Left colon (tissue), 2 donors: ENCODE measurements at places on chromosomes 6 and 20. TPM values are rescaled to one million over a fixed set of nuclear protein-coding genes. Genes with fewer than 3 reads are reported as not detected.

Gene MEP1A
- total RNA-seq = 412 TPM

Gene TUBB1
- total RNA-seq = not detected

Gene LZTS3
- 5.5 TPM for total RNA-seq

GRCh38 chr6:158818581-158819212, 471 bp downstream of the EZR start:
- DNase-seq = peak; percentile 64

DNA sequence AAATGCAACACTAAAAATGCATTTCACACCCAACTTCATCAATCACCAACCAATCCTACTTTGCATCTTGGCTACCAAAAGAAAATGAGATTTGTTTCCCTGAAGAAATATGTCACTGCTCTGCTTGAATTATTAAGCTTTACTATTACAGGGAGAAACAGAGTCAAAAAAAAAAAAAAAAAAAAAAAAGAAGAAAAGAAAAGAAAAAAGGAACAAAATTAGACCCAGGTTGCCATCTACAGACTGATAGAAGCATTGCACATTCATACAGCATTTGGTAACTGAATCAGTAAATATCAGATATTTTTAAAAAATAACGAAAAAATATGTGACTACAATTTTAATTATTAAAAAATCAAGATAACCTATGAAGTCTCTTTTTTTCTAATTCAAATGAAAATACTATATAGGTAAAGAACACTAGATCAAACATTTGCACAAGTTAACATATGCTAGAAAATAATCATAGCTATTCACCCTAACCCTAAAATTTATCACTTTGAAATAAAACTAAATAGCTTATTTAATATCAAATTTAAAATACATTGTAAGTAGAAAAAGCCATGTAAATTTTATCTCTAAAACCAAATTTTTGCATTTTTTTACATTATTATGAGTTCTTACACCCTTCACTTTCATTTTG, 83.3 kb downstream of the DCDC2 start:
- DNase-seq = no peak

DNA sequence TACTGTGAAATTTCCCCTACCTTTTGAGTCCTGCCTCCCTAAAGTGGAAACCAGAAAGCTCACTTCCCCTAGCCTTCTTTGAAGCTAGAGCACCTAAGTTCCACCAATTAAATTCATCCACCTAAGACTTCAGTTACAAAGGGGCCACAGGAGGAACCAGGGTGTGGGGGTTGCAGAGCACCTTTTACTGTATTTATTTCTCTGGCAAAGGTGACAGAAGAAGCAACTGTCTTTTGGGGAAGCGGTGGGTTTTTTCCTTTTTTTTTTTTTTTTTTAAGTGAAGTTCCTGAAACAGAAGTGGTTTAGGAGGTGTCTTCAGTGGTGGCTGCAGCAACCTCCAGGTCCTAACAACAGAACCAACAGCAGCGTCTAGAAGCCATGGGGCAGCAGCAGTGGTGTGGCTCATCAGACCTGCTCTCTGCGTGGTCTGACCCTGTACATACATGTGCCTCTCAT, 13.1 kb downstream of the PSMB9 start:
- no peak for DNase-seq
